ENCODE measurements at places on chromosomes 5 and 9. TPM values are rescaled to one million over a fixed set of nuclear protein-coding genes. Genes with fewer than 3 reads are reported as not detected.
A peak's percentile ranks its signal among the peaks of the same experiment; 100 is the strongest.

GRCh38 chr9:81183761-81184160 lies 505.6 kb downstream of the TLE1 start:
- H3K4me3 ChIP-seq: no peak overlapping the region
- H3K27me3 ChIP-seq: no peaks in the 10 kb centered on the region
- no peak overlapping the region for H3K27ac ChIP-seq
- DNase-seq: no peak

DNA sequence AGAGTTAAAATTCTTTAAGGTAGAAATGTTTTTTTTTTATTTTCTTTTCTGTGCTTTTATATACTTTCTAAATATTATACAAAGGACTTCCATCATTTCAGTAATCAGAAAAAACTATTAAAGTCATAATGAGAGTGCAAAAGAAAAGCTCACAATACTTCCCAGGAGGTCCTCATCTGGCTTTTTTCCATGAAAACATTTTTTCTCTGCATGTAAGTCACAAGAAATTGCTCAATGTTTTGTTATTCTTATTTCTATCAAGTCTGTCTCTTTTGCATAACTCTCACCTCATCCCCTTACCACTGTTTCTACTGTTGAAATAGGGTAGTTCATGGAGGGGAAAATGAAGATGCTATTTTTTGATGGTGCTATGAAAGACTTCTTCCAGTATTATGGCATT lies 375.0 kb downstream of the TMEM232 start:
- H3K36me3 ChIP-seq: no peaks in the 10 kb centered on the region
- H3K27ac ChIP-seq: no peak overlapping the region
- no peaks in the 10 kb centered on the region for H3K4me1 ChIP-seq
- peaks cover 2% of the 10 kb centered on the region for H3K27me3 ChIP-seq

- H3K4me3 ChIP-seq: no peak overlapping the region
- no peak for DNase-seq
- H3K27me3 ChIP-seq: no peaks in the 10 kb centered on the region
- peaks cover 40% of the 10 kb centered on the region for H3K4me1 ChIP-seq
- H3K27ac ChIP-seq: peak overlapping the region; percentile 28
- H3K36me3 ChIP-seq: no peaks in the 10 kb centered on the region
These were observed 35.2 kb downstream of the NEK6 start for GRCh38 chr9:124292696-124293593.

DNA sequence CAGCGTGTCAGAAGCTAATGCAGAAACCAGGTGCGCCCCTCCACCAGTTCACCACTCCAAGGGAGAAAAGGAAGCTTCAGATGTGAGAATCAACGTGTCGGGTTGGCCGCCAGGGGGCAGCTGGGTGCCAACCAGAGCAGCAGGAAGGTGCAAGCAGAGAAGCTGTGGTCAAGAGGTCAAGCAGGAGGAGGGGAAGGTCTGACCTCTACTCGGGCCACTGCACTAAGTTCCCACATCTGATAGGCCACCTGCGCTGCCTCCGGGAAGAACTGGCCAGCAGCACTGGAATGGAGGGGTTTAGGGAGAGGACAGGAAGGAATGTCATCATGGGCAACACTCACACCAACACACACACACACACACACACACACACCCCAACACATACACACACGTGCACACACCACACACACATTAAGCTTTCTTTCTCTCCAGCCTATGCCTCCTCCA lies 31.4 kb downstream of the ANXA6 start:
- H3K4me3 ChIP-seq: no peak overlapping the region
- peaks cover 42% of the 10 kb centered on the region for H3K4me1 ChIP-seq
- DNase-seq: peak; percentile 70
- H3K36me3 ChIP-seq: peaks cover 76% of the 10 kb centered on the region
- peak overlapping the region; percentile 79 for H3K27ac ChIP-seq
- no peaks in the 10 kb centered on the region for H3K27me3 ChIP-seq

The ZNF474 gene
- not detected for total RNA-seq

The EPB41L4A gene
- total RNA-seq: 1.2 TPM

The WDR38 gene
- total RNA-seq: not detected

The BAAT gene
- total RNA-seq: 0.07 TPM

The GPX3 gene
- not detected for total RNA-seq

Data from activated CD4-positive, alpha-beta T cell treated with anti-CD3 and anti-CD28 coated beads, Interleukin-2, amount 10 ng/mL, durations not matched to agents 7 days and 5 days (primary cell).